ENCODE measurements at places on chromosomes 1 and 21. TPM values are rescaled to one million over a fixed set of nuclear protein-coding genes. Genes with fewer than 3 reads are reported as not detected.
A peak's percentile ranks its signal among the peaks of the same experiment; 100 is the strongest.

GRCh38 chr21:35395728-35396127 is 346.6 kb upstream of the RUNX1 start:
- DNase-seq: peak; percentile 85

DNA sequence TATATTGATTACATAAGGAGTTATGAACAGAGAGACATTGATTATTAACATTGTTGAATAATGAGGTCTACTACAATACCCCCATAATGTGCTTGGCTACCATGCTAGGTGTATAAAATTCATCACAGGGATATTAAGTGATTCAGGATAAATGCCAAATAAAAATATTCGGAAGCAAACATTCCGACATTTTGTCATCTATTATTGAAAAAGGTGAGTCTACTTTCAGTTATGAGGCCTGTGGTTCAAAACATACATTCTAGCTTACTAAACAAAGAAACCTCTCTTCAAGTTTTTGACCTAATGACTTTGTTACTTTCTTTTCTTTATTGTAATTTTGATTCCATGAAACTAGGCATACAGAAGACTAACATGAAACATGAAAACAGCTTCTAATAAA is 190.3 kb upstream of the GREM2 start:
- DNase-seq: no peak

Gene CACNA1S
- total RNA-seq: not detected

Gene CCDC181
- total RNA-seq: 0.29 TPM

DNA sequence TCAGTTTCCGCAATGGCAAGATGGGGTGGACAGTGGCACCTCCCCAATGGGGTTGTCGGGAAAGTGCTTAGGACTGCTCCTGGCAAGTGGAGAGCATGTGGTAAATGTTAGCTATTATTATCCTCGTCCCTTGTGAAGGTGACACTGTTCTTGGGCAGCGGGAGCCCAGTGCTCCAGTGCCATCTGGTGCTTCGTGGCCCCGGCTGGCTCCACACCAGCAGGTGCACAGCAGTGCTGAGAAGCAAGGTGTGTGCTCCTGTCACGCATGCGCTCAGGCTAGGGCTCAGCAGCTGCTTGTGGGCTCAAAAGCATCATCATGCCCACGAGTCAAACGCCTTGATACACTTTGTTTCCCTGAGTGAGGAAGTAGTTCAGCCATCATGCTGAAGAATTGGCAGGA is 24.9 kb upstream of the KCNC4 start:
- DNase-seq: peak; percentile 35

Gene SLC1A7
- under 0.01 TPM for total RNA-seq
